Smooth muscle cell of the pulmonary artery (primary cell): ENCODE measurements at places on chromosomes 4 and X. TPM values are rescaled to one million over a fixed set of nuclear protein-coding genes. Genes with fewer than 3 reads are reported as not detected.

The DUX4 gene
- total RNA-seq: not detected in 2 replicates

The TLL1 gene
- total RNA-seq: 0.10 and 1.6 TPM in 2 replicates

The TRIM75 gene
- total RNA-seq: not detected in 2 replicates

The ZNF718 gene
- total RNA-seq: 2.9 and 5.7 TPM in 2 replicates

The GYG2 gene
- 0.86 and 1.6 TPM in 2 replicates for total RNA-seq

The DMP1 gene
- not detected in 2 replicates for total RNA-seq

The DNAAF6 gene
- not detected in 2 replicates for total RNA-seq

The DRD5 gene
- not detected in 2 replicates for total RNA-seq

The AVPR2 gene
- total RNA-seq: not detected in 2 replicates

The XKRX gene
- 0.07 and 0.10 TPM in 2 replicates for total RNA-seq

The GPC4 gene
- total RNA-seq: 0.89 and 3.5 TPM in 2 replicates

The TKTL2 gene
- not detected in 2 replicates for total RNA-seq

The NAAA gene
- total RNA-seq: 35.7 and 51.2 TPM in 2 replicates

The THAP6 gene
- 13.8 and 15.6 TPM in 2 replicates for total RNA-seq

The HPGDS gene
- not detected in 2 replicates for total RNA-seq

The RENBP gene
- total RNA-seq: 7.6 and 8.9 TPM in 2 replicates

The OPHN1 gene
- total RNA-seq: 5.9 and 11.9 TPM in 2 replicates

The PRKG2 gene
- total RNA-seq: 0.36 and 1.8 TPM in 2 replicates

The MOB1B gene
- total RNA-seq: 17.1 and 21.6 TPM in 2 replicates

The CLIC2 gene
- total RNA-seq: 0.33 and 0.78 TPM in 2 replicates

The CYLC1 gene
- not detected in 2 replicates for total RNA-seq

The SSX2B gene
- not detected in 2 replicates for total RNA-seq

The CTAG2 gene
- not detected in 2 replicates for total RNA-seq

The SMIM10L2A gene
- 0.79 and 0.91 TPM in 2 replicates for total RNA-seq

The ZNF732 gene
- 0.10 and 0.13 TPM in 2 replicates for total RNA-seq

The GAGE12J gene
- not detected in 2 replicates for total RNA-seq

The UTP14A gene
- total RNA-seq: 12.7 and 14.8 TPM in 2 replicates

The TDO2 gene
- 0.39 and 0.86 TPM in 2 replicates for total RNA-seq

The PGRMC1 gene
- 107 and 156 TPM in 2 replicates for total RNA-seq

The ELF4 gene
- total RNA-seq: 13.4 and 15.6 TPM in 2 replicates

The CSAG2 gene
- not detected in 2 replicates for total RNA-seq

The ERVMER34-1 gene
- not detected in 2 replicates for total RNA-seq

The PWWP3B gene
- 0.13 and 0.66 TPM in 2 replicates for total RNA-seq

The XAGE5 gene
- total RNA-seq: not detected in 2 replicates

The GLA gene
- total RNA-seq: 18.3 and 23.0 TPM in 2 replicates

The NHS gene
- total RNA-seq: 4.4 and 5.1 TPM in 2 replicates

The CXCL1 gene
- total RNA-seq: 21.6 and 120 TPM in 2 replicates

The PTTG2 gene
- total RNA-seq: 0.26 TPM in 1 of 2 replicates, not detected in the other

The ASB12 gene
- not detected in 2 replicates for total RNA-seq

The AFP gene
- 0.46 and 1.1 TPM in 2 replicates for total RNA-seq

The RPA4 gene
- 1.2 and 1.8 TPM in 2 replicates for total RNA-seq
